ENCODE measurements at places on chromosomes 1 and 21.

DNA sequence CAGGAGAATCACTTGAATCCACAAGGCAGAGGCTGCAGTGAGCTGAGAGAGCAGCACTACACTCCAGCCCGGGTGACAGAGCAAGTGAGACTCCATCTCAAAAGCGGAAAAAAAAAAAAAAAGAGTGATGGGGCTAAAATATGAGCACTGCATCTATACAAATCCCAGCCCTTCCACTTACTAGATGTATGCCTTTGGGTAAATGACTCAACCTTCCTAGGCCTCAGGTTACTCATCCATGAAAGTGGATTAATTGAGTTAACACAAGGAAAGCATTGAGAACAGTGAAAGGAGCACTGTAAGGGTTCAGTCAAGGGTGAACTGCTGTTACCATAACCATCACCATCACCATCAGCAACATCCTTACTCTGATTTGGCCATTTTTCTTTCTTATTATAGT lies 226.4 kb upstream of the C8B start:
- DNase-seq, result no peak

DNA sequence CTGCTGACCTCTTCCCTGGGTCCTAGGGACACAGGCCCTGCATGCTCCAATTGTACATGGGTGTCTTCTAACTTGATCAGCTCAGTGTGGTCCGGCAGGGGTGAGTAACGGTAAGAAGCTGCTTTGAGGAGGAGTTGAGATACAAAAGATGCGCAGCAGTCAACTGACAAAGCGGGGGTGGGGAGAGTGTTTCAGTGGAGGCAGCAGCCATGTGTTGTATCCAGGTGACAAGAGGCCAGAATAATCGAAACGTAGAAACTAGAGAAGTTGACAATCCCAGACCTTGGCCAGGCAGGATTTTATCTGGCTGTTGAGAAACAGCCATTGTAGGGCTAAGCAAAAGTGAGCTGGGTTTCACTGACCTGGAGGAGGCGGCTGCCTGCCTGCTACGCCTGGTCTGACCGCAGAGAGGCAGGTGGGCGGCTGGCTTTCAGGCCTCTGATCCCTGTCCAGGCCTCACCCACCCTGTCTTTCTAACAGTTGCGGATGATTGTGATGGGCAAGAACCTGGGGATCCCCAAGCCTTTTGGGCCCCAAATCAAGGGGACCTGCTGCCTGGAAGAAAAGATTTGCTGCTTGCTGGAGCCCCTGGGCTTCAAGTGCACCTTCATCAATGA lies 28.8 kb downstream of the PADI6 start:
- no peak for DNase-seq

DNA sequence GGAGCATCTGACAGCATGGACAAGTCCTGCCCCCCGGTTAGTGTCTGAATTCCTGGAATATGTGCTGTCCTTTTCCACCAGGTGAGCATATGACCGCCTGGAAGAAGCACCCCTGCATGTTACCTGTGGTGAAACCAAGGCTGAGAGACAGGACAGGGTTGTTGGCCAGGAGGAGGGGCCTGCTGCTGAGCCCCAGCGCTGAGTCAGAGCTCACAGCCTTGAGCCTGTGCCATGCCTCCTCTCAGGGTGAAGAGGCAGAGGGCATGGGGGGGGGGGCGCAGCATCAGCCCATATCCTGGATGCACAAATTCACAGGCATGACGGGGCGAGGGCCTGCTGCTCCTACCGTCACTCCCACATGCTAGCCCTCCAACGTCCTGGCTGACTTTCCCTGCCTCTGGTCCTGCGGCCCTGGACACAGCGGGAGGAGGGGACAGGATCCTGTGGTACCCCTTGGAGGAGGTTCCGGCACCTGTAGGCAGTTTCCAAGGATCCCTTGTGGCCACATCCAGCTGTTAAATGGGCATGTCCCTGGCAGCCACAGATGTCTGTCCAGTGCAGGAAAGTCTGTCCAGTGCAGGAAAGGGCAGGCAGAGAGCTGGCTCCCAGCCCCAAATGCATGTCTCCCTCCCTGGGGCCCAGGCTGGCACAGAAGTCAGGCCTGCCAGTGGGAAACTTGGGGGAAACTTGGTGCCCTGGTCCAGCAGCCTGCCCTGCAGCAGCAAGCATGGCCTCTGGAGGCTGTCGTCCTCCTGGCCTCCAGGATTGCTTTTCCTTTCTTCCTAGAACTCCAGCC lies 23.9 kb downstream of the TTC34 start:
- DNase-seq, result no peak

DNA sequence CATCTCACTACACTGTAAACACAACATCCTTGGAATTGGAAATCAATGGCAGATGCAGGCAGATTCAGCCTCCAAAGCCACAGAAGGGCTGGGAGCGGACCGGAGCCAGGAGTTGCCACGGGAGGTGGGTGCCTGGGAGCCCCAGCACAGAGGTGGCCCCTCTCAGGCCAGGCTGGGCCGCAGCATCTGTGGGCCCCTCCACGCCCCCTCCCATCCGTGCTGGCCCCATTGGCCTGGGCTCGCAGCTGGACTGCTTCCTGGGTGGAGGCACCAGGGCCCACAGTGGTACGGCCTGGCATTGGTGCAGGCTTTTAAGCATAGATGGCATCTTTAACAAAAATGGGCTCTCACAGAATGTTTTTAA lies 64.2 kb downstream of the SLX9 start:
- DNase-seq, result no peak

DNA sequence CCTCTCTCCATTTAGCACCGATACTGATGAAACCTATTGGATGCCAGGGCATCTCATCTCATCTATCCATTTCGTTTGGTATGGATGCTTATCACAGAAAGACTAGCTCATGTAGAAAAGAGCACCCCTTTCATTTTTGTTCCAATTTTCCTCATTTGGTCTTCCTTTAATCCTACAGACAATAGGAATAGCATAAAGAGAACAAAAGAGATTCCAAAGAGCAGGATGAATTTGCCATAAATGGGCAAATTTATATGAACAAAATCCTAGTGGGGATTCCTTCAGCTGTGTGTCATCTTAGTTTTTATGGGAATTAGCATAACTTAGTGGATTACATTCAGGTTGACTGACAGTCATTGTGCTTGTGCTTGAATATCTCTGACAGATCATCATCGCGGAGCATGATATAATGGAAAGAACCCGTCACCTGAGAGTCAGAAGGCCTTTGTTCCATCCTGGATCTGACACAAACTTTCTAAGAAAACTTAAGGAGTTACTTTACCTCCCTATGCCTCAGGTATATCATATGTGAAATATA lies 777.5 kb upstream of the ADGRL2 start:
- DNase-seq, result no peak

GRCh38 chr1:246971090-246971721 lies 36.7 kb downstream of the ZNF695 start:
- peak; percentile 62 for DNase-seq

GRCh38 chr1:67041841-67042503 lies 12.0 kb downstream of the SLC35D1 start:
- no peak for DNase-seq

DNA sequence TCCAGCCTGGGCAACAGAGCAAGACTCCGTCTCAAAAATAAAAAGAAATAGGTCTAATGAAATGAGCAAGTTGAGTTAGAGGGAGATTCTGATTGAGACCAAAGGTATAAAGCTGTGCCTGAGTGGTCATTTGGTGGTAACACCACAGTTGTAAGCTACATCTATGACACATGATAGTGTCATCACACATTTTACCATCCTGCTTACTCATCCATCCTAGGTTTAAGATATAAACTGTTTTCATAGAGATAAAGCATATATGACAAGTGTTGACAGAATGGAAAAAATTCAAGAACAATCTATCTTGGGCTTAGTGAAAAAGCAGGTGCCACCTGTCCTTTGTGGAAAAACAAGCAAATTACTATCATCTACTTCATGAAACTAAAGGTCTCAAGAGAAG lies 7.1 kb upstream of the CFAP141 start:
- DNase-seq, result no peak

DNA sequence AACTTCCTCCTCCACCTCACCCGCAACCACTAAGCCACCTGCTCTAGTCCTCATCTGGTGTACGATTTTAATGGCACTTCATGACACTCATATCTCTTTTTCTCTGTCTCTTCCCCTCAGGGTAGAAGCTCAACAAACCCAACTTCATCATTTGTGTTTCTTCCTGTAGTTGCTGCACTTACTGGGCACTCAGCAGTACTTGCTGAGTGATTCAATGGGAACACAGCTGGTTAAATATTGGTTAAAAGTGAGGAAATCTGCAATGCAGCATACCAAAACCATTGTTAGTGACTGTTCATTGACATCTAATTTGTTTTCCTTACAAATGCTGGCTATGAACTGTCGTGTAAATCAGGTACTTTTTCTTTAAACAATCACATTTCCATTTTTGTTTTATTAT lies 541.1 kb upstream of the PRMT6 start:
- DNase-seq, result no peak

DNA sequence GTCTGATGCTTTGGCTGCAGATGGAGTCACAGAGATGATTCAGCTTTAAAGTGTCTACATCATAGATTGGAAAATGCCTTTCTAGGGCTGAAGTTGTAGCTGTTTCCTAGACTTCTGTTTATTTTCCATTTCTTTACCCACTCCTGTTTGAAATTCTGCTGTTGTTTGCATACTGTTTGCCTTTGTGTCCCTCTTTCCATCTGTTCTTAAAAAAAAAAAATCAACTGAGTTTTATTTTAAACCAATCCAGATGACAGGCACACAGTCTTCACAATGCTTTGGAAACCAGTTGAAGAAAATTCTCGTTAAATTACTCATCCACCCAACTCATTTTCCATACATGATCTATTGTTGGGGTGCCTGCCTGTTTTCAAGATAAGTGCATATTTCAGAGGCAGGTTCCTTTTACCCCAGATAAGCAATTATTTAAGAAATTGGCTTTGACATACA lies 245.9 kb downstream of the DISC1 start:
- DNase-seq, result no peak

GRCh38 chr1:114549137-114549536 lies 32.3 kb downstream of the BCAS2 start:
- no peak for DNase-seq

- DNase-seq, result no peak
Observed at GRCh38 chr1:17287130-17287776, 20.7 kb upstream of the PADI4 start.

DNA sequence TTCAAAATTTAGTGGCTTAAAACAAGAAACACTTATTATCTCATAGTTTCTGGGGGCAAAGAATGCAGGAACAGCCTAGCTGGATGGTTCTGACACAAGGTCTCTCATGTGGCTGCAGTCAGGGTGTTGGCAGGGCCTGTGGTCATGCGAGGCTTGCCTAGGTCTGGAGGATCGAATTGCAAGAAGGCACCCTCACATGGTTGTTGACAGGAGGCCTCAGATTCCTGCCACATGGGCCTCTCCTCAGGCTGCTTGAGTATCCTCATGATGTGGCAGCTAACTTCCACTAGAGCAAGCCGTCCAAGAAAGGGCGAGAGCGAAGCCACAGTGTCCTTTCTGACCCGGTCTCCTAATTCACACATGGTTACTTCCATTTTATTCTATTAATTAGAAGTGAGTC lies 6.2 kb upstream of the NRIP1 start:
- no peak for DNase-seq

DNA sequence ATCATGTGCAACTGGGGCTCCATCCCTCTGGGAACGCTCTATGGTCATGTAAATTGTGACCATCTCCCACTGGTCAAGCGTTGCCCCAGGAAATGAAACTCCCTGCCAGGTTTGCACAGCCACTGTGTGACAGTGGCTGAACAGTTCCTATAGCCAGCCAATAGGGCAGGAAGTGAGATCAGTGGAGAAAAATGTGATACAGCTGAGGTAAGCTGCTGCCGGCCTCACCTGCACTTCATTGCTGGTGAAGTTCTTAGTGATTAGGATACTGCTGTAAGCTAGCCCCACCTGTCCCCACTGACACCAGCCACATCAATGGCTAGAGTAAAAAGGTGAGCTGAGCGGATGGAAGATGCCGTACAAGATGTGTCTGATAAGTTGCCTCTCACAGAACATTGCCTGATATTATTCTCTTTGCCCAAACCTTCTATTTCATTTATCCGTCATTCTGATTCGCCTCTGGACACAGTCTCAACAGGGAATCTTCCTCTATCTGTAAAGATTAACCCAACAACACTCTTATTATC lies 38.4 kb upstream of the CDC42BPA start:
- DNase-seq, result no peak

DNA sequence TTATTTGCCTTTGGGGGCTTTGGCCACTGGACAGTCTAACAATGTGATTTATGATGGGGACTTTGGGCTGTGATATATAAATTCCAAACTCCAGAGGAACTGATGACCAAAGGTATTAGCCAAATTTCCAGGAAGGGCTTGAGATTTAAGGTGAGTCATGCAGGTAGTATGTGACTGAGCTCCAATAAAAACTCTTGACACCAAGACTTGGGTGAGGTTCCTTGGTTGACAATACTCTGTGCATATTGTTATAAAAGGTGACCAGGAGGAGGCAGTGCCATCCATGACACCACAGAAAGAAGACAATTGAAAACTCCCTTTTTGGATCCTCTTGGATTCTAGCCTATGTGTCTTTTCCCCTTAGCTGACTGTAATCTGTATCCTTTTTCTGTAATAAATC lies 392.7 kb upstream of the LRRC7 start:
- no peak for DNase-seq

DNA sequence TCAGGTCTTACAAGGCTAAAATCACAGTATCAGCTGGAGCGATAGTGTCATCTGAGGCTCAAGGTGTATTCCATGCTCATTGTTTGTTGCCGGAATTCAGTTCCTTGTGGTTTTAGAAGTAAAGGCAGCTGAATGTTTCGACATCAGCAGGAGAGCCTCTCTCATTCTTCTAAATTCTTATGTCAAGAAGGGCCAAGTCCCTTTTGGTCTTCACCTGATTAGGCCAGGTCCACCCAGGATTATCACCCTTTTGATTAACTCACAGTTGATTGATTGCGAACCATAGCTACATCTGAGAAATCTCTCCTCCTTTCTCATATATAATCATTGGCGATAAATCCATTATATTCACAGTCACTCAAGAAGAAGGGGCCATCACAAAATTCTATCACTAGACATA lies 806.7 kb upstream of the PRMT6 start:
- no peak for DNase-seq

- DNase-seq, result no peak
Observed at GRCh38 chr1:38565020-38565491, 294.5 kb downstream of the RRAGC start.

DNA sequence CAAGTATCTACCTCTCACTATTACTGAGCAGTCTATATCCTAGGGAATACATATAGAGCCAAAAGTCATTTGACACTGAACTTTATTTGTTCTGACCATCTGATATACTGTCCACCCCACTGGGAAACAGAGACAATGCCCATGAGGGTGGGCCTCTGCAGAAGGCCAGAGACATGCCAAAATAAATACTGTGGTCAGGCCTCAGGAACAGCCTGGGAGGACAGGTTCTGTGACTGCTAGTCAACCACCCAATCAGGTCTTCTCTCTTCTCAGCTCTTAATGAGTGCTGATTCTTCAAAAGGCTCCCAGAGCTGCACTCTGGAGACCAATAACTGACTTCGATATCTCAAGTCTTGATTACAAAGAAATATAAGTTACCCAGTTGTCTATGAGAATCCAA lies 5.5 kb upstream of the ANKRD35 start:
- DNase-seq, result no peak

DNA sequence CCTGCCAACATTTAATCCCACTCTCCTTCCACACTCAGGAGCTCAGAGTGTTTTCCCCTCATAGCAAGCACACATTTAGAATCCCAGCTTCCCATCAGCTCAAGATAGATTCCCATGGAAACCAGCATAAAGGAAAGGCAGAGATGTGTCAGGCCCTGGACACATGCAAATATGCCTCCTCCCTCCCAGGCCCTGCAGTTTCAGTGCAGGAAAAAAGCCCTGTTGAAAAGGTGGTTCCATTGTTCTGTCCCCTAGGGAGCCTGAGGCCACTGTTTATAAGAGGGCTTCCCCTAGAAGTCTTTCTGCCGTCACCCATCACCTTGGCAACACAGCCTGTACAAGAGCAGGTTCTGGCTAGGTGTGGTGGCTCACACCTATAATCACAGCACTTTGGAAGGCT lies 3.6 kb downstream of the CACNA1S start:
- no peak for DNase-seq

Measured in stimulated activated CD4-positive, alpha-beta T cell treated with anti-CD3 and anti-CD28 coated beads, Interleukin-2, amount 100 ng/mL, for 24 hours (primary cell).